Stimulated activated CD4-positive, alpha-beta T cell treated with anti-CD3 and anti-CD28 coated beads, TNF-alpha, amount 100 ng/mL, for 1 hour (primary cell): ENCODE measurements at places on chromosomes 12 and 14.

- DNase-seq, result no peak
Measured at GRCh38 chr12:18723752-18724151, 14.1 kb downstream of the PLCZ1 start.

DNA sequence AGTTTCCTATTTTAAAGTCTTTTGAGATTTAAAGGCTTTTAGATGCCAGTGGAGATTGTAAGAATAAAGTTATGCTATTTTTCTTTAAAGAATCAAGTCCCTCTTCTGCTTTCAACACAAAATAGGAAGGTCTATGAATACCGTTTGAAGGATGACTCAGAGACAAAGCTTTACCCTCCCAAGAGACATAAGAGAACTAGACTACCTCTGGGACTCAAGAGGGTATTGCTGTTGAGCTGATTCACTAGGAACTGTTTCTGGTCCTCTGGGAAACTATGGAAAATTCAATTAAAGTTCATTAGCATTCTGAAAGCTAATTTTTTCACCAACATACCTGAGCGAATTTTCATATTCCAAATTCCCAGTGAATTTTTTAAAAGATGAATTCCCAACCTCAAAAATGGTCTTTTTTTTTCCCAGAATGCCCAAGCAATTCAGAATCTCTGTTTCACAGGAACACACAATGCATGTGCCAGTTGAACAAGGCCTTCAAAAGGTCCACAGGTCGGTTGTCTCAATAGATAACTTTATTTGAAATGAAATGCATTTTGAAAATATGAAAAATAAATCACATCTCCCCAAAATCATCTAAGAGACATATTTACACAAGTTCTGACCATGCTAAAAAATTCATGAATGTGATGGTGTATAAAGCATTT, 6.5 kb downstream of the PHLDA1 start:
- DNase-seq, result no peak

- no peak for DNase-seq
Measured at GRCh38 chr12:129937426-129937825, 33.6 kb upstream of the TMEM132D start.

GRCh38 chr14:22427771-22428231, 161.2 kb downstream of the DAD1 start:
- no peak for DNase-seq

DNA sequence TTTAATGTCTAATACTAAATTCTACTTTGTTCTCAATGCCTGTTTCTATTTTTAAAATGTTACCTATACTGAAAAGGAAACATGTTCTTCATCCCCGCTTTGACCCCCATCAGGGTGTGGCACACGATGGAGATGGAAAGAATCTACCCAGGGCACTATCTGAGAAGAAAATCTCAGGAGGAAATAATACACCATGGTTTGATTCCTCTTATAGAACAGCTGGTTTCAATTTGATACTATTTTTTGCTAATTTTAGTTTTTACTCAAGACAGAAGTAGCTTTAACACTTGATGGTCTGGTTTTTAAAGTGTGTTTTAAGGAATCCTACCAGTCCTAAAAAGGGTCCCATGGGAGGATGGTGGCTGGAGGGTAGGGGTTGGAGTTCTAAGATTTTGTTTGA, 56.7 kb downstream of the PPM1H start:
- DNase-seq, result no peak

- DNase-seq, result no peak
Measured at GRCh38 chr12:32536000-32536345, 136.6 kb downstream of the FGD4 start.

- DNase-seq, result no peak
Measured at GRCh38 chr14:91119556-91120311, 5.9 kb downstream of the DGLUCY start.

- no peak for DNase-seq
Measured at GRCh38 chr12:105384916-105385535, 54.5 kb downstream of the C12orf75 start.

GRCh38 chr12:53505086-53505485, 2.2 kb downstream of the NPFF start:
- no peak for DNase-seq

DNA sequence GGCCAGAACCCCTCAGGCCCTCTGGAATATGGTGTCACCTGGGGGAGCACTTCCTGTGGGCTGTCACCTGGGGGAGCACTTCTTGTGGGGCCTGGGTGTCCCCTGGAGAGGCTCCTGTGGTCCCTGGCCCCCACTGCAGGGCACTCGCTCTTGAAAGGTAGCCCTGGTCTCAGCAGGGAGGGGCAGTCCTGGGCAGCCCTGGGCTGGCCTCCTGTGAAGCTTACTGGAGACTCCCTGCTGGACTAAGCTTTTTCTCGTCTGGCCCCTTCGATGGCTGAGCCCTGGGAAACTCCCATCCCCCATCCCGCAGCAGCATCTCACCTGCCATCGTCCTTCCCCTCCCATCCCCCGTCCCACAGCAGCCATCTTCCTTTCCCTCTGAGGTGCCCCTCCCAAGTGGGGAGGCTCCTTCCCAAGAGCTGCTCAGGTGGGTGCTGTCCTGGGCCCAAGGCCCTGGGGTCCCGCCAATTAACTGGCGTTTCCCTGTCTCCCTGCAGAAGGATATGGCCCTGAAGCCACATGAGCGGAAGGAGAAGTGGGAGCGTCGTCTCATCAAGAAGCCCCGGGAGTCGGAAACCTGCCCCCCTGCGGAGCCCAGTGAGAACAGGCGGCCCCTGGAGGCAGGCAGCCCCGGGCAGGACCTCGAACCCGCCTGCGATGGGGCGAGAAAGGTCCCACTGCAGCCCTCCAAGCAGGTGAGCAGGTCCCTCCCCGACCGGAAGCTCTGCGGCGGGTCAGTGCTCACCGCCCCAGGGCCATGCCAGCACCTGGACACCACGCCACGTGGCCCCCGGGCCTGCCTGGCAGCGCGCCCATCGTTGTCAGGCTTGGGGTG, 17.9 kb downstream of the FBRSL1 start:
- no peak for DNase-seq

DNA sequence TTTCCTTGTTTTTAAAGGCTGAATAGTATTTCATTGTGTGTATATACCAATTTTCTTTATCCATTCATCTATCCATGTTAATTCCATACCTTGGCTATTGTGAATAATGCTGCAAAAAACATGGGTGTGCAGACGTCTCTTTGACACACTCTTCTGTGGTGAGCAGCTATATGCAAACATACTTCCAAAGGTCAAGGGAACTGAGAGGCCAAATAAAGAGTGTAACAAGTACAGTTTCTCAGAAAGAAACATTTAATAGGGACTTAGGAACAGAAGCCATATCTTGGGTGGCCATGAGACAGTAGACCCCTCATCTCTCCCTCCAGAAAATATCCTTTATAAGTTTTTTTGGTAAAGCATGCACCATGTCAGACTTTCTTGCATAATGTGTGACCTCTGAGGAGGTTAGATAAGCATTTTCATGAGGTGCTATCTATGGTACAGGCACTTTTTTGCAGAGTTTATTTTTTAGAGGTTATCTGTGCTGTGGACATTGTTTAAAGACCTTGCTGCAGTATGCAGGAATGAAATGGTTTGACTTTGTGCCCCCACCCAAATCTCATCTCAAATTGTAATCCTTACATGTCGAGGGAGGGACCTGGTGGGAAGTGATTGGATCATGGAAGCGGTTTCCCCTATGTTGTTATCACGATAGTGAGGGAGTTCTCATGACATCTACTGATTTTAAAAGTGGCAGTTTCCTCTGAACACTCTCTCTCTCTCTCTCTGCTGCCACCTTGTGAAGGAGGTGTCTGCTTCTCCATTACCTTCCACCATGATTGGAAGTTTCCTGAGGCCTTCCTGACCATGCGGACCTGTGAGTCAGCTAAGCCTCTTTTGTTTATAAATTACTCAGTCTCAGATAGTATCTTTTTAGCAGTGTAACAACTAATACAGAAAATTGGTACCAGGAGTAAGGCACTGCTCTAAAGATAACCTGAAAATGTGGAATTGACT, 1202.3 kb downstream of the GALC start:
- DNase-seq, result no peak

DNA sequence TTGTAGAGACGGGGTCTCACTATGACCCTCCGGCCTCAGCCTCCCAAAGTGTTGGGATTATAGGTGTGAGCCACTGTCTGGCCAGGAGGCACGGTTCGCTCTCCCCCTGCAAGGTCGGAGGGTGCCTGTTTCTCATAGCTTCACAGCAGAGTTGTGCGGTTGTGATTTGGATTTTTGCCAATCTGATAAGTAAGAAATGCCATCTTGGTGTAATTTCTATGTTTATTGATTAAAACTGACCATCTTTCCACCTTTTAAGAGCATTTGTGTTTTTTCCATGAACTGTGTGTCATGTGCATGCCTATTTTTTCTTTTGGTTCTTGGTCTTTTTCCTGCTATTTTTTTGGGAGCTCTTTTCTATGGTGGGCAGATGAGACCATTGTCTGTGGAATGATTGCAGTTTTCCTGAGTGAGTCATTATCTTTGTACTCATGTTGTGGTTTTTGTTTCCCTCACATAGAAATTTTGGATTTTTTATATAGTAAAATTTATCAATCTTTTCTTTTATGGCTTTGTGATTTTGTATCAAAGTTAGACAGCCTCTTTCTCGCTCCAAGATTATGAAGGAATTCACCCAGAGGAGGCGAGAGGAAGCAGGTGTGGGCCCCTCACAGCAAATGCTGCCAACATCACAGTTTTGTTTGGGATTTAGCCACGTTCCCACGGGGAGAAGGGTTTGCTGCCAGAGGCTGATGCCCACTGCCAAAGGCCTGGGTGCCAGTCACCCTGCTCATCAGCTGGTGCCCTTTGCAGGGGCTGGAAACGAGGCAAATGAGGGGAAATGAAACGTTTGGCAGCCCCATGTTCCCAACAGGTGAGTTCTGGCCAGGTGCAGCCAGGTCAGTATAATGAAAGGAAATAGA, 47.2 kb downstream of the RFX4 start:
- DNase-seq, result no peak

- no peak for DNase-seq
Measured at GRCh38 chr12:93922583-93923006, 225.8 kb upstream of the PLXNC1 start.

DNA sequence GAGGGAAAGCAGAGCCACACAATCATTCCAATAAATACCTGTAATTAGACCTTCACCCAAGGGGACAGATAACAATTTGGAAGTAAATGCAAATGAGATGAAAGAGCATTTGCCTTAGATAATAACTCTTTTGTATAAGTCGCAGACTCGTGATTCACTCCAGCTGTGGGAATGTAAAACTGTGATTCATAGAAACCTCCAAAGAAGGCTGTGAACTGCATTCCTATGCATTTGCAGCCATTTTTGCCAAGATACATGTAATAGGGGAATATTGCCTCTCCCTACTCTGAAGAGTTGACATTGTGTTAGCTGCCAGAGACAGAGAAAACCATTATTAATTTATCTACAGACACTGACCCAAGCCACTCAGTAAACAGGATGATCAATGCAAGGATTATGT, 181.9 kb upstream of the ARHGAP5 start:
- DNase-seq, result no peak

- no peak for DNase-seq
Measured at GRCh38 chr12:104976703-104977102, 9.4 kb upstream of the NOPCHAP1 start.

- no peak for DNase-seq
Measured at GRCh38 chr14:75339059-75339458, 60.4 kb downstream of the FOS start.

GRCh38 chr12:75414671-75415070, 23.8 kb downstream of the GLIPR1L2 start:
- no peak for DNase-seq

DNA sequence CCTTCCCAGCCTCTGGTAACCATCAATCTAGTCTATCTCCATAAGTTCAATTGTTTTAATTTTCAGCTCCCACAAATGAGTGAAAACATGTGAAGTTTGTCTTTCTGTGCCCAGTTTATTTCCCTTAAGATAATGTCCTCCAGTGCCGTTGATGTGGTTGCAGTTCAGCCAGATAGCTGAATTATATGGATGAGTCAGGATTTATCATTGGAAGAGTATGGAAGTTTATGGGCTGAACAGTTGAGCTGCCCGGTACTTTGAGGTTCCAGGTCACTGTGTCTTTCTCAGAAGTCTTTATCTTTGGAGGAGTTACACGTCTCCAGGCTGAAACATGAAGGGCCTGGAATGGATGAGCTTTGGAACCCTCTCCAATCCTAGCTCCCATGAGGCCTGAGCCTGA, 120.1 kb downstream of the ASCL4 start:
- DNase-seq, result no peak

DNA sequence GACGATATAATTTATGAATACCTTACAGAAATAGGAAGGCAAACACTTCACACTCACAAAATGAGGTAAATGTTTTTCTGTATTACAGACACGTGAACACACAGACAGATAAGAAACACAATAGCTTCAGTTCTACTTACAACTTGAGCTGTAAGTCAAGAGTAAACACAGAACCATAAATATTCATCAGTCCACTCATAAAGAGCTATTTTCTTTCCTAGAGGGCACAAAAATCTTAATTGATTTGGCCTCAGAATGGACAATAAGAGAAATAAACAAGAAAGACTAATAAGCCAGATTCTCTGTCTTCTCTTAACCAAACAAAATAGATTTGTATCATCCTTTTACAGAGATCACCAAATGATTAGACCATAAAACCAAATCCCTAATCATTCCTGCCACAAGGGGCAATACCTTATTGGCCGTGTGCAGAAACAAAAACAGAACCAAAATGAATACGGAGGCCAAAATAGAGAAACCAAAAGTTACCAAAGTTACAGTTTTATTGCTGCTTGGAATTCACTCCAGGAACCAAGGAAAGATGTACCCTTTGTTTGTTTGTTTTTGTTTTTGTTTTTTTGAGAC, 38.1 kb upstream of the GARIN2 start:
- no peak for DNase-seq
